Amniotic stem cell (primary cell): ENCODE measurements at places on chromosomes 5 and 9.

DNA sequence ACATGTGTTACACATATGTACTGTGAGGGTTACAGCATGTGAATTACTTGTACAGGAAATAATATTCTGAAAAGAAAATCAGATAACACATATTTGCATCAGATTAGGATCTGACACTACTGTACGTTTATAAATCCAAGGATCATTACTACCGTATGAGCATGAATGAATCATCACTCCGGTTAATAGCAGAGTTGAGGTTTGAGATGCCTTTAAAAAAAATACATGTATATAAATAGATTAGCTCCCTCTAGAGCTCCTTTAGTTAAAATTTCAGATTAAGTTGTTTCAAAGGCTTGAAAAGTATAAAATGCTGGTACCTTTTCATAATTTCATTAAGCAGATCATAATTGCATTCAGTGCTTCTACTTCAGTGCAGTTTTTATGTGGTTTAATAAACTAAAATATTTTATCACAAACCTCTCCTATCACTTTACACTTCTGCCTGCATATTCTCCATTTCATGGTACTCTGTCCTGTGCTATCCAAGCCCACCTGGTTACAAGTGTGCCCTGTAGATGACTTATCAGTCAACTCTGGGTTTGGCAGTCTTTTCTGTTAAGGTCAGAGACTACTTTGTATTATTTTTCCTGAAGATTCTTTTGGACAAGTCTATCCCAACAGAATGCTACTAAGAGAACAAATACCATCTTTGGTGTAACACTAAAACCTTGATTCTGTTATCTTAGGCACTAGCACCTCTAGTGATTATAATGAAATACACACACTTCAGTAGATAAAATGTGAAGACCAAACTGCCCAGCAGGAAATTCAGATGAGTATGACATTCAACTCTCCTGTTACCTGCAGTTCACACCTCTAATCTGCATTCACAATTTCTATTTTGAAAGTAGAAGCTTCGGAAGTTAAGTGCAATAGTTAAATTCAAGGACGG lies 48.0 kb upstream of the POU5F2 start:
- DNase-seq, result peak; percentile 58

DNA sequence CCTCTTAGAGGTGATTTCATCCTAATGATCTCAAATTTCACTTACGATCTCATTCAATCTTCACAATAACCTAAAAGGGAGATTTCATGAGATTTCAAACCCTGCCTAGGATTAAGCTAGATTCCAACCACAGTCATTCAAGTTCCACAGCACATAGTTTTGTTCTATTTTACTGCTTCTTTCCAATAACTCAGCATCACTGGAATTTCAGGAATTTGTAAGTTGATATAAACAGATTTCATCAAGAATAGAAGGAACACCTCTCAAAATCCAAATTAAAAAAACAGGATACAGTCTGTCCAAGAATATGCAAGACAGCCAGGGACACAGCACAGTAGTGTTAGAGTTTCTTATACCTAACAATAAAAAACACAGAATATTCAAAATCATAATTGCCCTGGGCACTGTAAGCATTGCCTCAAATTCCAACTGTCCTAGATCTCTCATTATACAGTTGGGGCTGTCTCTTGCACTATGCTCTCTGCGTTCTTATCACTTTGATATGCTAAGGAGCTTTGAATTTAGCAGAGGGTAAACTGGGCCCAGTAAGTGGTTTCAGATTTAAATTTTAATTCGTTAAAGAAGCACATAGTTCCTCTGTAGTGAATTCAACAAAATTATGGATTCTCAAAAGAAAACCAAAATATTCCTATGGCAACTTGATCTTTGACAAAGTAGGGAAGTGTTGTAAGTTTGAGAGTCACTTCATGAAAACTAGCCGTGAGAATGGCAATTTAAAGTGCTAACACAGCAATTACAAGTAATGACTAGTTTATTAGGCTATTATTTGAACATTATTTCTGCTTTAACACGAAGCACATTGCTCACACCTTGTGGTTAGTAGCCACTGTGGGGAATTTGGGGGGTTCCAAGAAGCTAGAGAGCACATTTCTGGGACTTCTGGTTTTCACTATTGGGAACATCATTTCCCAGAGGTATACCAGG lies 478.6 kb upstream of the C9orf72 start:
- DNase-seq, result no peak

DNA sequence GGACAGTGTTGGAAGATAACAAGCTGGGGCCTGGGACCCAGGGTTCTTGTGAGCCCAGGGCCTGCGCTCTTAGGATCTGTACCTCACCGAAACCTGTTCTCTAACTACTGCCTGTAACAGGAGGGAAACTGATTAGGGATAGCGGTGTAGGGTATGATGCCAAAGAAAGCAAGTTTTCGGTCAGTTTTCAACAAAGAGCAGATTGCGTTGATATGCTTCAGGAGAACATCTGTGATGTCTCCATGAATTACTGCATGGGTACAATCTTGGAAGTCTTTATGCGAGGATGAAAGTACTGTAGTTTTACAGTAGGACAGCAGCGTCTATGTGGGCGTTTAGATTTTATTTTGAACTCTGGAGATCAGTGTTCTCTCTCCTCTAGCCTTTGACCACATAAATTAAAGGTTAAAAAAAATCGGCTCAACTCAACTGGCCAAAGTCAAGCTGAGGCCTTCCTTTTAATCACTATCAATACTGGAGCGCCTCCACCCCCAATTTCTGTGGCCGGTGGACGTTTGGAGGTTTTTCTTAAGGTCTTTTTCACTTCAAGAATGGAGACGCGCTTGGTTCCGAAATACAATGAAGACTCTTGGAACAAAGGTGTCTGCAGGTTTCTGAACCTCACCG lies 3.0 kb downstream of the NFIL3 start:
- DNase-seq, result no peak

- DNase-seq, result no peak
These were observed 61.8 kb upstream of the RAD23B start for GRCh38 chr9:107221321-107221720.

- no peak for DNase-seq
These were observed 190.3 kb upstream of the NMUR2 start for GRCh38 chr5:152595405-152595804.

- no peak for DNase-seq
These were observed 115.8 kb downstream of the DPYSL3 start for GRCh38 chr5:147393874-147394672.

DNA sequence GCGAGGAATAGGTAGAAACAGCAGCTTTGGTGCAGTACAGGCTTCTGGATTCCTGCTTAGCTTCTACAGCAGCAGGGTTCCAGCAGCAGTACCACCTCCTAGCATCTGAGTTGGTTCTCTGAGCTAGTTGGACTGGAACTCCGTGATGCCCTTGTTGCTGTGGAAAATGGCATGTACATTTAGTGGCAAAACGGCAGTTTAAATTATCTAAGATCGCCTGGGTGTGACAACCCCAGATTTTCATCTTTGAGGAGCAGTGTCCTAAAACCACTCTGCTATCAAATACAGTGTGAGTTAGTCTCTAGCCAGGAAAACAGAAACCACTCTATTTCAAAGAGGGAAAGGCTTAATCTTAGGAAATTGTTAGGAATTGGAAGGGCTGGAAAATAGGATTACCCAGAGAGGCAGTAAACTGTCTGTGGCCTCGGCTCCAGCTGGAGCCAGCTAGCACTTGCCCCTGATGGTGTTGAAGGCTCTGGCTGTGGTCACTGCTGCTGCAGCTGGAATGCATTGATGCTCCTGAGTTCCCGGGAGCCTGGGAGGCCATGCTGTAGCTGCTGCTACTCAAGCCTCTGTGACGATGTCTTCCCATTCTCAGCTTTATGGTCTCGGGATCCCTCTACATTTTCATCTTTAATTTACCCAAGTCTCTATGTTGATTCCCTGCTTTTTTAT lies 29.4 kb downstream of the RAD23B start:
- DNase-seq, result no peak

GRCh38 chr5:44275908-44276307 lies 113.3 kb downstream of the FGF10 start:
- no peak for DNase-seq
